ENCODE measurements at places on chromosomes 13 and 19.
A peak's percentile ranks its signal among the peaks of the same experiment; 100 is the strongest.

GRCh38 chr13:113086031-113086750 lies 19.4 kb upstream of the F7 start:
- ATAC-seq, result no peak

DNA sequence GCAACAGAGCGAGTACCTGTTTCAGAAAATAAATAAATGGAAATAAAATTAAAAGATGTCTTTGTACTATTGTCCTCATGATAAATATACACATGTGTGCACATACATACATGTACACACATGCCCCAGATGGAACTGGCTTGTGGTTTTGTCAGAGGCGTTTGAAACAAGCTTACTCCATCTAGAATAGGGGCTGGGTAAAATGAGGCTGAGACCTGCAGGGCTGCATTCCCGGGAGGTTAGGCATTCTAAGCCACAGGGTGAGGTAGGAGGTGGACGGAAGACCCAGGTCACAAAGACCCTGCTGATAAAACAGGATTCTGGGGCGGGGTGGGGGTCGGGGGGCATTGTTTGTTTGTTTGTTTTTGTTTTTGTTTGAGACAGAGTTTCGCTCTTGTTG lies 8.1 kb upstream of the SIN3B start:
- no peak for ATAC-seq

- ATAC-seq, result no peak
These were observed 350.0 kb downstream of the ZNF536 start for GRCh38 chr19:30722186-30722585.

DNA sequence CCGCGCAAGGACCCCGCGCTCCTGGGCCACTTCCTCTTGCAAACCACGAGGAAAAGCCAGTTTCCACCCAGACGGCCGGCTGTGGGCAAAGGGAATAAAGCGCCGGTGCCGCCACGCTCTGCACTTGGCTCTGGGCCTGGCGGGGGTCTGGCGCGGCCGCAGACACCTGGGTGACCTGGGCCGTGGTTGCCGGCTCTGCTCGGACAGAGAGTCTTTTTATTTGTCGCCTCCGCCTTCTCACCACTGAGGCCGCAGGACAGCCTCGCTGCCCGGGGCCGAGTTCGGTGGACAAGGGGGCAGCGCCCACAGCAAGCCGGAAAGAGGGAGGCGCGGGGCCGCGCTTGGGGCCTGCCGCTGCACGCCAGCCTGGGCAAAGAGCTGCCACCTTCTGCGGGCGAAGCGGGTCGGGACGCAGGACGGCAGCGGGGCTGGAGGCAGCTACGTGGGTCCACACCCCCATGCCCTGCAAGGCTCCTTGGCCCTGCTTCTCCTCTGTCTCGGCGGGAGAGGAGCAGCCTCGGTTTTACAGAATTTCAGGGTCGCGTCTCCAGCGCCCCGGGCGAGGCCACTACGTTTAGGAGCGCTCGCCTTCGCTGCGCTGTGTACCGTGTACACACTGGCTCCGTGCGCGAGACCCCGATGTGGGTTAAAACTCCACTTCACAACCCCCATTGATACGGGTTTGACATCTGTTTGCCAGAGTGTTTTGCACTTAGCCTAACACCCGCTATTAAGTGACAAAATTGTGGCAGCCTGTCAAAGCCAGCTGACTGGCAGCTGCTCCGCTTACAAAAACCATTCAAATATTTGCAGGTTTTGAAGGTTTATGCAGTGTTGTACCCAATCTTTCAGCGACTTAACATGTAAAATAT lies 13.0 kb upstream of the SOX1 start:
- peak; percentile 16 for ATAC-seq

- ATAC-seq, result no peak
These were observed 1395.8 kb downstream of the EFNB2 start for GRCh38 chr13:105139380-105140285.

DNA sequence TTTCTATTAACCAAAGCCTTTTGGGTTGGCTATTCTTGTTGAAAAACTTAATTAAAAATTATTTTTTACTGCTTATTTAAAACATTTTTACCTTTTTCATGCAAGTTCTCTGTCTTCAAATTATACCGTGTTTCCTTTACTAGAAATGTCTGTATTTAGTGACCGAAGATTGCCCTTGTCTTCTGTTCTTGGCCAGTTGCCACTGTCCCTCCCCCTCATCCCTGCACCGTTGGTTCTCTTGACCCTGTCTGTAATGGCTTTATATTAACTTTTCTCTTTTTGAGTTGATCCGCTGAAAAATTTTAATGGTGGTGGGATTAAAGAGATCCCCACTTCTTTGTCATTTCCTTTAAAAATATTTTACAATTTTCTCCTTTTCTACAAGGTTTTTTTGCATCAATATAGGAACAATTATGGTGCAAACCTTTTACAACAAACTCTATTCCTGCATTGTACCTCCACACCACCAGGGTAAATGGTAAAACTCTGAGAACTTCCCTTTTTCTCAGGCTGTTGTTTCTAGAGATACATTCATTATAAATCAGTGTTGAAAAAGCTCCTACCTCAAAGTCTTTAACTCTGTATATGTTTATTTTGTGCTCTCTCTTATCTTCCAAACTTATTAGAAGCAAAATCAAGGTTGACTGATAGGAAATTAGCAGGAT lies 12.9 kb upstream of the RNF113B start:
- peak; percentile 46 for ATAC-seq

- ATAC-seq, result peak; percentile 88
These were observed 53.0 kb downstream of the PEPD start for GRCh38 chr19:33468361-33469170.

DNA sequence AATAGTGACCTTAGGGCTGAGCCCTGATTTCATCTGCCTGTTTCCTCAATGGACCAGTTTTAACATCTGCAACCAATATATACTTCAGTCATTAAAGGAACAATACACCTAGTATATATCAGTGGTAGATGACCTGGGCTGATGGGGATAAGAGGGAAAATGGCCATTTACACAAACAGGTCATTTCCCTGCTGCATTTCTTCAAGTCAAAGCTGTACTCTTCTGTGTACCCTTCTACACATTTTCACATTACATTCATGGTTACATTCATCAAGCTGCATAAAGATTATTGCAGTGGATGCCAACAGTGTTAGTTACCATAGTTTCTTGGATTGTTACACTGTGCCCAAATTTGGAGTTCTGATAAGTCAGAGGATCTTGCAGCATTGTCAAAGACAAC lies 81.2 kb upstream of the RAP2A start:
- ATAC-seq, result no peak

GRCh38 chr19:39318071-39318470 lies 2.6 kb downstream of the LRFN1 start:
- no peak for ATAC-seq

- no peak for ATAC-seq
These were observed 101.3 kb downstream of the GNG7 start for GRCh38 chr19:2600914-2601870.

DNA sequence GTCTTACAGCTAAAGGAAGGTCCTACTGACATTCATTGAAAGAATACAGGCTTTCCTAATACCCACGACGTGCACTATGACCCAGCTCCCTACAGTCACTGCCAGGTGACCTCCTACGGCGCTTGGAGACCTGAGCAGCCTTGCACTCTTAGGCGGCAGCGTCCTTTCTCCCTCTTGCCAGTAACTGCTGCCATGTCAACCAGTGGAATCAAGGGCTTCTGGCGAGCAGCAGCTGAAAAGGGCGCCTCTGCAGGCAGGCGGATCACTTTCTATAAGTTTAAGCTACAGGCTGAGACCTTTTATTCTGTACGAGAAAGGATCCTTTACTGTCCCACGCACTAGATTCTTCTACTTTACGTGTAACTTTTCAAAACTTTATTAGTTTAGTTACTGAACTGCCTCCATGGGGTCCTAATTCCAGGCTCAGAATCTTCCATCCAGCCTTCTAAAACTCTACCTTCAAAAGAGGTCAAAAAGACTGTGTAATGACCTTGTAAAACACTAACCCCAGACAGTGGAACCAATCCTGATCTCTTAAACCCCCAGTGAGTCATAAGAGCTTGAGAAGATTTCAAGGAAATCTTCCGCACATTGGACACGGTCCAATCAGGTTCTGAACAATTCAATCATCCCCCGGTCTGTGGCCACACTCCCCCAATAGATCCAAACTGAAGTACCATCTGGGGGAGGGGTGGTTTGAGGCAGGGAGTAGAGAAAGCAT lies 1.9 kb downstream of the KCTD12 start:
- ATAC-seq, result no peak
